ENCODE measurements at places on chromosomes 4 and X.

DNA sequence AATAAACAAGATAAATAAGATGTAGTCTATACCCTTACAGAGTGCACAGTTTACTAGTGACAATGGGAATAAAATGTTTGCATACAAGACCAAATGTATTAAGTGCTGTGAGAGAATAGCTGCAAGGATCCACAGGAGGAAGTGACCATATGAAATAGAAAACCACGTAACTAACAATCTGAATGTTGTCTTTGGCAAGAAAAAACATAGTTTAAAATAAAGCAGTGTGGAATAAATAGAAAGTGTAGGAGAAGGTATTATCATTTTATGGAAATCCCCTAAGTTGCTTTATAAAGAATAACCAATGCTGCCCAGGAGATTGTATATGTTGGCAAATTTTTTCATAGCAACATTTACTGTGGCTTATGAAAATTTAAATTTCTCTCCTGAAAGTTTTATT, 116.1 kb downstream of the PCDH7 start:
- DNase-seq: no peak

- peak; percentile 13 for DNase-seq
Observed at GRCh38 chr4:183142571-183143550, 43.8 kb downstream of the WWC2 start.

DNA sequence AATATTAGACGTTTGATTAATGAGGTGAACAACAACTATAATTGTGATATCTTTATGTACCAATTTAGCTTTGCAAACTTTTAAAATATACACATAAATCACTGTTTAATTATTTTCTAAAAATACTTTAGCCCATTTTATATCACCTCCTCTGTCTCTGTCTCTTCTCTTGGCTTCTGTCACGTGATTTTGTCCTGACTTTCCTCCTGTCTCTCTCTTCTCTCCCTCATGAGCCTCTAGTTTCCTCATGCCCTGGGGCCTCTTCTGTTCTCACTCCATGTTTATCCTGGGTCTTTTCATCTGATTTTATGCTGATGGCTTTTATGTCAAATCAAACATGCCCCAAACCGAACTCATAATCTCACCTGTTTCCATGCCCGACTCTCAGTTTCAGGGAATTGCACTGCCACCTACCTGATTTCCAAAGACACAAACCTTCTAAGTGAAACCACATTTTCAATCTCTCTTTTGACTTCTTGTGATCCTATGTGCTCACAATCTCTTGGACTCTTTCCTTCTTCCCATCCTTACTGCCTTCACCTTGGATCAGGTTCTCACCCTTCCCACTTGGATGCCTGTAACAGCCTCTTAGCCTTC, 303.0 kb upstream of the GALNT7 start:
- DNase-seq: no peak

- DNase-seq: no peak
Observed at GRCh38 chr4:185809121-185809520, 2.9 kb downstream of the SORBS2 start.

- DNase-seq: peak; percentile 46
Observed at GRCh38 chr4:6332042-6332668, 62.5 kb downstream of the WFS1 start.

- no peak for DNase-seq
Observed at GRCh38 chr4:108166038-108166437, 2.7 kb downstream of the LEF1 start.

DNA sequence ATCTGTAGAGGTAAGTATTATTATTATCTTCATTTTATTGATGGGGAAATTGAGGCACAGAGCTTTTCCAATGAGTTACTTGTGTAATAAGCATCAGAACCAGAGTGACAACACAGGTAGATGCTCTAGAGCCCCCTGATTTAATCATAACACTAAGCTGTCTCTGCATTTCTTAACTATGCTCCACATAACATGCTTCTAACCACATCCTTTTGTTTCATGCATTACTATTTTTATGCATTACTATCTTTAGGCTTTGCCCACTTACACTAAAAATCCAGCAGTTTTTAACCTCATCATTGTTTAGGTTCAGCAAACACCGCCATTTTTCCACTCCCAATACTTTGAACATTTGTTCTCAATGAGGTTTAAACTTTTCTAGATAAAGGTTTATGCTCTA, 1900.8 kb upstream of the PCDH10 start:
- no peak for DNase-seq

GRCh38 chr4:85672116-85672515, 197.2 kb downstream of the ARHGAP24 start:
- peak; percentile 40 for DNase-seq

- peak; percentile 42 for DNase-seq
Observed at GRCh38 chr4:6855692-6856297, 53.8 kb upstream of the TBC1D14 start.

GRCh38 chrX:93580634-93581033, 92.7 kb downstream of the NAP1L3 start:
- DNase-seq: no peak

- no peak for DNase-seq
Observed at GRCh38 chr4:128332081-128332480, 44.5 kb upstream of the PGRMC2 start.

GRCh38 chr4:2537011-2537830, 774 bp downstream of the FAM193A start:
- DNase-seq: peak; percentile 46

DNA sequence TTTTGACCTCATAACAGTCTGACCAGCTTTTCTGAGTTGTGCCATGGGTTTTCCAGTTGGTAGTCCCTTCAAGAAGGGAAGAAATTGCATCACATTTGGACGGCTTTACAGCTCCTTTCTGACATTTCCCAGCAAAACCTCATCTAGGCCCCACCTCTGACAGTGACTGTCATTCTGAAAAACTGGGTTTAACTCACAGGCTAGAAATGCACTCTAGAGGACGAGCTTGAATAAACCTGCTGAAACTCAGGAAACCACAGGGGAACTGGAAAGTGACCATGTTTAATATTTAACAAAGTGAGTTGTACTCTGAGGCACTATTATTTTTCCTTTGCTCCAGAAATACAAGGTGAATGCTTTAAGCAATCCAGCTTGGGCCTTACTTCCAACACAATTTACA, 434.3 kb upstream of the RASGEF1B start:
- DNase-seq: no peak

- no peak for DNase-seq
Observed at GRCh38 chrX:16588266-16588665, 61.7 kb upstream of the S100G start.

- DNase-seq: peak; percentile 33
Observed at GRCh38 chrX:129553619-129554288, 13.7 kb downstream of the OCRL start.

DNA sequence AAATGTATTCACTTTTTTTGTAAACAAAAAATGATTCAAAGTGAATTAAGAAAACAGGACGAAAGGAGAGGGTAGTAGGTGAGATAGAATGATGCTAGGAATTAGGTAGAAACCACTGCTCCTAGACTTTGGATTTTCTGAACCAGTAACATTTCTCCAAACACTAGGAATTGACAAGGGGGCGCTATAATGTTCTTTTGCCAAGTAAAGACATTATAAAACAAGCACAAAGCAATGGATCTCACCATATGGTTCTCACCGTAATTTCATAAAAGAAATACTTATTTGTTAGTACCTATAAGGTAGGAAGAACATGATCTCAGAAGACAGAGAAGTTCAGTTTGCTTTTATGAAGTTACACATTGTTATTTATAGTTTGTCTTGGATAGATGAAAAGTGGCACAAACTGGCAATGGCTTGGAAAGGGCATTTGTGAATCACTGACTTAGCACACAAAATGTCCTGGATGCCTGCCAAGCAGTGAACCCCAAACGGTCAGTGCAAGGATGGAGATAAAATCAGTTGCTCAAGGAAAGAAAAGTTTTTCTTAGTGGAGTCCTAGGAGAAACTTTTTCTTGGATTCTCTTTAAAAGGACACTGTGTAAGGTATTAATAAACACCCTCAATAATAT, 8.1 kb upstream of the TBC1D1 start:
- peak; percentile 20 for DNase-seq

GRCh38 chr4:120158046-120158445, 91.4 kb upstream of the MAD2L1 start:
- no peak for DNase-seq

DNA sequence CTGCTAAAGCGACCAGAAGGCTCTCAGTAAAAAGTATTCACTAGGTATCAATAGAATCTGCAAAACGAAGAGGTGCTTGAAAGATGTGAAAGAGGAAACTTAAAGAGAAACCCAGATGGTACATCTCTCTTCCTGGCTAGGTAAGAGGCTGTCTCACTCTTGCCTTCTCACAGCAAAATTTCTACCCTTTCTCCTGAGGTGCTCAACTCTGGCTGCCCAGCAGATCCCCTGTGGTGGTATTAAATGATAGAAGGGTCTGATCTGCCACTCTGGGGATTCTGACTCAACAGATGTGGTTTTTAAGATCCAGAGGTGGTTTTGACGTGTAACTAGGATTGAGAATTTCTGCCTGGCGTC, 14.9 kb upstream of the TSPAN5 start:
- DNase-seq: no peak

DNA sequence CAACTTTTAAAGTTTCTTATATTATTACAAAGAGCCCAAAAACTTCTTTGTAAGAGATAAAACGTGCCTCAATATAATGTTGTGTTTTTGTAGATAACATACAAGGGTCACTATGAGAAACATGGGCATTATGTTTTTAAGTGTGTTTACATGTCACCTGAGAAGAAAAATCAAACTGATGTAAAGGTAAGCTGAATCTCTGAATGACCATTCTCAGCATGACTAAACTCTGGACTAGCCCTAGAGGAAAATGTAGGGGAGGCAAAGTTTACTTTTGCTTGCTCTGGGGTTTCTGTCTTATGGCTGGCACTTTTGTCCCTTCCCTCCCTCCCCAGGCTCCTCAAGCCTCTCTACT, 6.8 kb downstream of the MEPE start:
- DNase-seq: no peak

DNA sequence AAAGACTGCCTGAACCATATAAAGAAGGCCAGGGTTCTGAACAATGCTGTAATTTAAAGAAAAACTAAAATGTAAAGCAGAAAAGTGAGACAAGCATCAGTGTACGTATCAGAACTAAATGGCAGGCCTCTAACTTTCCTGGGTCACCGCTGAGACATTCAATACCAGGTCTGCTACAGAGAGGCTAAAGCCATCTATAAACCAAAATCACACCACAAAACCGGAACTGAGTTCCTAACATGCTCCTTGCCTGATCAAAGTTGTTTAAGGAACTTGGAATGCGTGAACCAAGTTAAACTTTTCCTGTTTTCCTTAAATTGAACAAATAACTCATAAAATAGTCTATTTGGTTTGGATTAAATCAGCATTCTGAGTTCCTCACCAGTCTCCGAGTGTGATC, 55.3 kb upstream of the TECRL start:
- no peak for DNase-seq

- DNase-seq: peak; percentile 24
Observed at GRCh38 chr4:110002326-110002725, 89.6 kb downstream of the EGF start.

DNA sequence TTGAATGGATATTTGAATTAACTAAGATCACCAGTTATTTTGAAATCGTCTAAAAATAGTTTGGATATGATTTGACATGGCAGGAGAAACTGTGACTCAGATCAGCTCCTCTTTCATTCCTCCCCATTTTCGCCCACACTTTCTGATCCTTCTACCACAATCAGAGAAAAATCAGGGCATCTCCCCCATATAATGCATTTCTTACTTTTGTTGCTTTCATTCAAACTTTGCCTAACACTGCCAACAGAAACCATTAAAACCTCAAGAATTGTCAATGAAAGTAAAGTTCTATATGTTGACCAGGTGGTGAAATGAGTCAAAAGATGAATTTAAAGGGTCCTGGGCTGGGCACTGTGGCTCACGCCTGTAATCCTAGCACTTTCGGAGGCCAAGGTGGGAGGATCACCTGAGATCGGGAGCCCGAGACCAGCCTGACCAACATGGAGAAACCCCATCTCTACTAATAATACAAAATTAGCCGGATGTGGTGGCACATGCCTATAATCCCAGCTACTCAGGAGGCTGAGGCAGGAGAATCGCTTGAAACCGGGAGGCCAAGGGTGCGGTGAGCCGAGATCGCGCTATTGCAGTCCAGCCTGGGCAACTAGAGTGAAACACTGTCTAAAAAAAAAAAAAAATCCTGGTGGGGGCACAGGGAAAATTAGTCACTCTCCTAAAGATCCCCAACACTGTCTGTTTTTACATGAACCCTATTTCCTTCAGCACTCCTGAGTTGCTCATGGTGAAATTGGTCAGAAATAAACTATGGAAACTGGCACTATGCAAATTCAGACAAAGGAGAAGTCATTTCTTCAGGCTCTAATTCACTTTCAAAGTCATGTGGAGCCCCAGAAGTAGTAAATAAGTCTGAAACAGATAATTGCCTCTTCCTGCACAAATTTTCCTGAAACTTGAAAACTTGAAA, 122.8 kb upstream of the NOCT start:
- DNase-seq: peak; percentile 41

DNA sequence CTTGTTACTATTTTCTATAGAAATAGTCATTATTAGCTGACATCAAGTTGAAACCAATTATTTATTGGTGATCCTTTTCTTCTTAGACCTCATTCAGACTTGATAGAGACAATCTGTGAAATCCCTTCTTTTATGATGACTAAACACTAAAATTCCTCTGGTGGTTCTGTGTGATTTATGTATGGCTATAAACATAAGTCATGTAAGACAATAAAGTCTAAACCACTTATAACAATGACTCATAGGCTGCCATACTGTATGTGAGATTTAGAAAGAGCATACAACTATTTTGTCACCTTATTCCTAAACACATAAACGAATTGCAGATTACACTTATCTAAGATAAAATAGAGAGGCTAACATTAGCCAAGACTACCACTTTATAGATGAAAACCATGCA, 101.1 kb upstream of the PRR32 start:
- DNase-seq: no peak

DNA sequence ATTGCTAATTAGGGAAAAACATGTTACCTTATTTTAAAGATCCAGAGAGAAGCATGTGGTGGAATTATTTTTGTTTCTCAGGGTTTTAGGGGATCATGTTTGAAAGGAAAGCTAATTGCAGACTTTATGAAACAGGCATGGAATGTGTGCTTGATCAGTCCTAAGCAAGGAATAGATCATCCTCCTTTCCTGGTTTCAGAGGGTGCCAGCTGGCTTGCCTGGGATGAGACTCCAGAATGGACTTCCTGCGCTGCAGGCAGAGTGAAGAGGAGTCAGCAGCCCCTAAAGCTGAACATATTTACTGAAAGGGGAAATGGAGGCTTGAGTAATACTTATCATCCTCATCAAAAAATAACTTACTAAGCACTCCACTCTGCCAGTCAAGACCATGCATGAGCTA, 13.3 kb downstream of the FGF5 start:
- DNase-seq: no peak

DNA sequence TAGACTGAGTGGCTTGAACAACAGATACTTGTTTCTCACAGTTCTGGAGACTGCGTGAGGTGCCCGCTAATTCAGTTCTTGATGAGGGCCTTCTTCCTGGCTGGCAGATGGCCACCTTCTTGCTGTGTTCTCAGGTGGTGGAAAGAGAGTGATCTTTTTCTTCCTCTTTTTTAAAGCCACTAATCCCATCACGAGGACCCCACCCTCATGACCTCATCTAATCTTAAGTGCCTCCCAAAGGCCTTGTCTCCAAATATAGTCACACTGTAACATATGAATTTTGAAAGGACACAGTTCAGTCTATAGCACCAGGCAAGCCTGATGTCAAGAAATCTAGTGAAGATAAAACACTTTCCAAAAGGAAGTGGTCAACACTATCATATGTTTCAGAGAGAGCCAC, 12.4 kb downstream of the VAMP7 start:
- no peak for DNase-seq

GRCh38 chr4:24186466-24186865, 296.6 kb upstream of the PPARGC1A start:
- DNase-seq: no peak

GRCh38 chrX:31929366-31929765, 857.5 kb upstream of the FTHL17 start:
- DNase-seq: no peak

All from suppressor macrophage treated with lipopolysaccharide for 4 hours (primary cell).